NCI-H2081 treated with DMSO at 0.1 percent for 48 hours (cell line): ENCODE measurements at places on chromosomes 5 and 9.

- DNase-seq = no peak
These were observed 49.5 kb upstream of the SUSD1 start for GRCh38 chr9:112224401-112225289.

- no peak for DNase-seq
These were observed 26.4 kb upstream of the NSMF start for GRCh38 chr9:137485343-137486140.

- DNase-seq = no peak
These were observed 379.5 kb upstream of the EDIL3 start for GRCh38 chr5:84764227-84764626.

DNA sequence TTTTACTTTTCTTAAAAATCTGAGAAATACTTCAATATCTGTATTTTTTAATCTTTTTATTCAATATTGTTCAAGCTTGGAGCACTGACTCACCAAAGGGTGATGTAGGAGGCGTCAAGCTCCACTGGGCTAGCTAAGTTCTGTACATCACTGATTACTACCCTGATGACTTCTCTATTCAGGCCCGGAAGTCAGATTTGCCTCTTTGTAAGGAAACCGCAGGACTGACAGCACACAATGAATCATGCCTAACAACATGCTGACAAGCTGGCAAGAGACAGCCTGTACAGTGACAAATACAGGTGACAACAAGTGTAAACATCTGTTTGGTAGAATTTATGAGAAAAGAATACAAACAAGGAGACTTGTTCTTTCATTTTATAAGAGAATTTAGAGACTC, 627.9 kb upstream of the RORB start:
- DNase-seq = peak; percentile 61

GRCh38 chr9:125922854-125923253, 175.7 kb downstream of the PBX3 start:
- DNase-seq = no peak

GRCh38 chr9:88835038-88835466, 156.2 kb upstream of the S1PR3 start:
- no peak for DNase-seq

GRCh38 chr5:55416306-55416705, 108.5 kb downstream of the MTREX start:
- DNase-seq = no peak
